T1000 (cell line): ENCODE measurements at places on chromosomes 6 and 20.

DNA sequence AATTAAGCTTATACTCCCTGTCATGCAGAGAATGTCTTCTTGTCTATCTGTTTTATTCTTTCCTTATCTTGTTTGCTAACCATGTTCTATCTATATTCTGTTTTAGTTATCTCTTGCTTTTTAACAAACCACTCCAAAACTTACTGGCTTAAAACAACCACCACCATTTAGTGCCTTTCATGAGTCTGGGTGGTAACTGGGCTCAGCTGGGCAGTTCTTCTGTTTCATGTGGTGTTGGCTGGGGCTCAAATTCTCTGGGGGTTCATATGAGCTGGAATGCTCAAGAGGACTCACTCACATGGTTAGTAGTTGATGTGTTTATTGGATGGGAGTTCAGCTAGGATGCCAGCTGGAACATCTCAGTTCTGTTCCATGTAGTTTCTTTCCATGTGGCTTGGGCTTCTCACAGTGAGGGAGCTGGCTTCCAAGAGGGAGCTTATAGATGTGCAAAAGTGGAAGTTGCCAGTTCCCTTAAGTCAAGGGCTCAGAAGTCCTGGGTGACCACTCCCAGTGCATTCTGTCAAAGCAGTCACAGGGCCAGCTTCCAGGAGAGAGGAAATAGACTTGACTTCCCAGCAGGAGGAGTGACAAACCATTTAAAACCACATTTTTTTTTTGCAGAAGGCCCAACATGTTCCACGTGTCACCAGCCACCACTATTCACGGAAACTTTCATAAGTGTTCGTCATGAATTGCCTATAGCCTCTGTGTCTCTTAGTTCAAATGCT, 70.4 kb downstream of the PLCB4 start:
- DNase-seq: no peak

- no peak for DNase-seq
These were observed 38.7 kb downstream of the STK38 start for GRCh38 chr6:36508532-36508931.

DNA sequence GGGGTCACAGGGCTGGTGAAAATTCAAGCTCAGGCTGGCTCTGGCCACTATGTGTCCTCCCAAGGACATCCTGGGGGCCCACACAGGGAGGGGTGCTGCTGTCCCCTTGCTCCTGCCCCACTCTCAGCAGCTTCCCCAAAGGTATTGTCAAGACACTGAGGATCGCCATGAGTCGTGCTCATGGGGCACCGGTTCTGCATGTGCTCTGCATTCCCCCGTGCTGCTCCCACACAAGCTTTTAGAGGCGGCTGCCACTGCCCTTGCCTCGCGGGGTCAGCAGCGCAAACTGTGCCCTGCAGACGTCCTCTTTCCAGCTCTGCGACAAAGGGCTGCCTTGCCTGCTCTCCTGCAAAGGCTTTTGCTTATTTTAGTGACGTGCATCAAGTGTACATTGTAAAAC, 179.8 kb downstream of the ERMARD start:
- DNase-seq: no peak

DNA sequence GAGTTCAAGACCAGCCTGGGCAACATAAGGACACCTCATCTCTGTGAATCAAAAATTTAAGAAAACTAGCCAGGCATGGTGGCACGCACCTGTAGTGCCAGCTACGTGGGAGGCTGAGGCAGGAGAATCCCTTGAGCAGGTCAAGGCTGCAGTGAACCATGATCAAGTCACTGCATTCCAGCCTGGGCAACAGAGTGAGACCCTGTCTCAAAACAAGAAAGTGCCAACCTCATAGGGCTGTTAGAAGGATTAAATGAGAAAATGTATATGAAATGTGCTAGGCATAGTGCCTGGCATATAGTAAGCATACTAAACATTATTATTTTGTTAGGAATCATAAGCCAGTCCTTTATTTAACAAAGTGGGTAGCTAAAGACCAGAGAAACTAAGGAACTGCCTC, 9.1 kb upstream of the MDGA1 start:
- no peak for DNase-seq

DNA sequence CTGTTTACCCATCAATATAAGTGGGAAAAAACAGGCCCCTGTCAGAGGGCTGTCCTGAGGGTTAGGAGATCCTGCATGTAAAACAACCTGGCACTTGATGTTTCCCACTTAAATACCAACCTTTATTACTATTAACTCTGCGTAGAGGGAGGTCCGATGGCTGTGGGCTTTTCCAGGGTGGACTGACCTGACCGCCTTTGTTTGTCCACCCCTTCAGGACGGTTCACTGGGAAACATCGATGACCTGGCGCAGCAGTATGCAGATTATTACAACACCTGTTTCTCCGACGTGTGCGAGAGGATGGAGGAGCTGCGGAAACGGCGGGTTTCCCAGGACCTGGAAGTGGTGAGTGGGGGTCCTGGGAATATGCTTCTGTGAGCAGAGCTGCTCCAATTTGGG, 47.3 kb downstream of the SASH1 start:
- no peak for DNase-seq

- no peak for DNase-seq
These were observed 25.0 kb downstream of the SIRPA start for GRCh38 chr20:1920252-1920651.

DNA sequence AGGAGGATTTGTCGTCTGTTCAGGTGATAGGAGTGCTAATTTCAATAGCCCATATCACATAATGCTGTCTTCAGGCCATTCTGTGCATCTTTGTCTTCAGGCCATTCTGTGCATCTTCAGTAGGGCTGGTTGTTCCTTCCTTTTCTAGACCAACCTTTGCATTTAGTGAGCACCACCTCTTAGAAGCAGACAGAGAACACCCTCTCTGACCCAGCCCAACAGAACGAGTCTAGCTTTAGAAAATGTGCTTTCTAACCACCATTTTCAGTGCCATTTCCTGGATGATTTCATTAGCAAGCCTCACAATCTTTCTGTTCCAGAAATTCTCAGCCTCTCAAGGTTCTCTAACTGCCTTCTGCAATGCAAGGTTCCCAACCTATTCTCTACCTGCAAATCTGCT, 215.3 kb upstream of the KCNQ5 start:
- no peak for DNase-seq

DNA sequence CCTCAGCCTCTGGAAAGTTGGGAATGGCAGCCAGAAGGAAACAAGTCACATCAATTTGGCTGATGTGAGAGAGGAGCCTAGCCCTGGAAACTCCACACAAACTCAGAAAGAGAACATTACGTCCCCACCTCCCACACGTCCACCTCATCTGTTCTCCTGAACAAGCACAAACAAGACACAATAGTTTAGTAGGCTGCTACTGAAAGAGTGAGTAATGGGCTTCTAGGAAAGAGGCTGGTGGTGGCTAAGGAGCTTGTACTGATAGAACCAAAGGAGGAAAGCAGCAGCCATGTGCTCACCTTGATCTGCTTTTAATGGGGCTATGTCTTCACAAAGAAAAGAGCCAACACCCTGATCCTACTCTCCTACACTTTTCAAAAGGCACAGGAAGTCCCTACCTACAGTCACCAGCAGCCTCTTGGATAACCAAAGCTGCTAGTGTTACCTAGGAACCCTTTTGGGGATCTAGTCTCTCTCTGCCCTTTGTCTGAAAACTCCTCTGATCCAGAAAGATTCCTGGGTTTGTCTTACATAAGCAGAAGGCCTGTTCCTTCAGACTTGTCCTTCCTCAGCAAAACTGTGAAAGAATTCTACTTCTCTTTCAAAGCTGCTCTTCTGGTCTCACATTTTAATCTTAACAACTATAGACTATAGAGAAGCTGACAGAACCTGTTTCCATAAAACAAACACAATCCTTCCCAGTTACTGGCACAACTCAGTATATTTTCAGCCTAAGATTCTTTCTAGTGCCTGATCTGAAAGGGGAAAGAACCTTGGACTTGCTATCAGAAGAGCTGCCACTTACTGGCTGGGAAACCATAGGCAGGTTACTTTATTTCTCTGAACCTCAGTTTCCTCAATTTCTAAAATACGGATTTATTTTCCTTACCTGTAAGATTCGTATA, 3.1 kb downstream of the PLAGL2 start:
- no peak for DNase-seq

- no peak for DNase-seq
These were observed 95.6 kb upstream of the SHLD1 start for GRCh38 chr20:5654557-5654956.

- DNase-seq: no peak
These were observed 7.2 kb upstream of the ABHD12 start for GRCh38 chr20:25397821-25398220.

DNA sequence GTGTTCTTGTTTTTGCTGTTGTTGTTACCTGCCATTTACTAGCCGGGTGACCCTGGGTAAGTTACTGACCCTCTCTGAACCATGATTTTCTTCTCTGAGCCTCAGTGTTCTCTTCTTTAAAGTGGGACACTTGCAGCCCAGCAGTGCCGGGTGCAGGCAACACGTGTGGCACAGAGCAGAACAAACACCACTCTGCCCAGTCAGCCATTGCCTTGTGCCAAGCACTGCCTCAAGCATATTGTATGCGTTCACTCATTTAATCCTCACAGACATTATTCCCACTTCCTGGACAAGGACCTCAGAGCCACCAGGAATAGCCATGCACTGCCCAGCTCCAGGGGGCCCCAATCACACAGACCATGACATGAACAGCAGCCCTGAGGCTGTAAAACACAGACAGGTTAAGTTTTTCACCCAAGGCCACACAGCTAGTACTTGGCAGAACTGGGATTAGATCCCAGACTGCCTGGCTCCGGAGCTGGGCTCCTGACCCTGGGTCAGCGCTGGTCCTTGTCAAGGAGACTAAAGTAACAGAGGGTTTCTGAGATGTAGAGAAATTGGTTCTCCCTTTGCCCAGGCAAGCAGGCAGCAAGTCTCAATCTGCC, 74.0 kb upstream of the PTPN1 start:
- no peak for DNase-seq

GRCh38 chr6:43306086-43306485, 2.5 kb downstream of the CRIP3 start:
- no peak for DNase-seq

DNA sequence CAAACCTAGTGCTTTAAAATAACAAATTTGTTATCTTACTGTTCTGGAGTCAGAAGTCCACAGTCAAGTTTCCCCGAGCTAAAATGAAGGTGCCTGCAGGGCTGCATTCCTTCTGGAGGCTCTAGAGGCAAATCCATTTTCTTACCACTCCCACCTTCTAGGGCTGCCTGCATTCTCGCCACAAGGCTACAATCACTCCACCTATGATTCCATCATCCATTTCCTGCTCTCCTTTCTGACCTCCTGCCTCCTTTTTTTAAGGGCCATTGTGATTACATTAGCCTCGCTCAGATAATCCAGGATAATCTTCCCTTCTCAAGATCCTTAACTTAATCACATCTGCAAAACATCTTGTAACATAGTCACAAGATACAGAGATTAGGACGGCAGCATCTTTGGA, 42.4 kb upstream of the SIRT5 start:
- DNase-seq: no peak

- peak; percentile 82 for DNase-seq
These were observed 54.1 kb downstream of the FGD2 start for GRCh38 chr6:37059344-37060194.

DNA sequence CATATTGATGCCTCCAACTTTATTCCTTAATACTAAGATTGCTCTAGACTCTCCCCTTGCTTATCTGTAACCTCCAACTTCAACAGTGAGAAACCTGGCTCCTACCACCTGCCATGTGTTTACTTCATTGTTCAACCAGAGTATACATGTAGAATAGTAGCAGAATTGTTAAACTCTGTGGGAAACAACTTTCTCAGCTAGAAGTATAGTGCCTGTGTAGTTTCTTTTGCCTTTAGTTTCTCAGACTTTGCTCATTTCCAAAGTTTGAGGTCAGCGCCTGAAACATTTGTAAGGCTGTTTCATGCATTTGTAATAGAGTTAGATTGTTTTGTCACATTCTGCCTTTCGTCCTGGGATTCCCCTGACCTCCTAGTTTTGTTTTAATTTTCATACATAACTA, 34.9 kb upstream of the HECA start:
- DNase-seq: no peak

- DNase-seq: no peak
These were observed 15.7 kb downstream of the CASS4 start for GRCh38 chr20:56427797-56428196.

DNA sequence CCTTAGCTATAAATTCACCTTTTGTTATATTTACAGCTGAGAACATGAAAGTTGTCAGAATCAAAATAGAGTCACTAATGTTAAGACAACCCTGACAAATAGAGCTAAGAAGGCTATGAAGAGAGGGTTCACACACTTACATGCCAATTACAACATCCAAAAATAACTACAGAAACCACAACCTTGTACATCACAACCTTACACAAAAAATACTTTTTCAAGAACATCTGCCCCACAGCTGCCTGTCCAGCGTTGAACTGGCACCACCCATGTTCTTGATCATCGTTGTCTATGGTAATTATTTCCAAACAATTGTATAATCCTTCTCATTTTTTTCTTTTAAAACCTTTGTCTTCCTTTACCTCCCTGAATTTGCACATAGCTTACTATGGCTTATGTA, 231.2 kb upstream of the FKBP1C start:
- DNase-seq: no peak

DNA sequence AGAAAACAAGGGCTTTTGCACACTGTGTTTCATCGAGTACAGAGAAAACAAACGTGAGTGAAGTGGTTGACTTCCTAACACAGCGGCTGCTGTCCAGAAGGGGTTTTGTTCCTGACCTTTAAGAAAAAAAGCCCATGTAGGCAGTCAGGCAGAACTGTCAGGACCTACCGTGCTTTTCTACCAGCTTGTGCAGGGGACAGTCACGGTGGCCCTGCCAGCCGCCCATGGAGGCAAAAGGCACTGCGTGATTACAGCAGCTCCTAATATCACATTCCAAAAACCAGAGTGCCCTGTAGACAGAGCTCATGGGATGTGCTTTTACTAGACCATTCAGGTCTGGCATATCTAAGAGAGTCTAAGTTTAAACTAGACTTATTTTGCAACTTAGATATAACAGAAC, 12.2 kb downstream of the TNFAIP3 start:
- DNase-seq: no peak

GRCh38 chr6:131367206-131367873, 205.7 kb upstream of the ARG1 start:
- no peak for DNase-seq

DNA sequence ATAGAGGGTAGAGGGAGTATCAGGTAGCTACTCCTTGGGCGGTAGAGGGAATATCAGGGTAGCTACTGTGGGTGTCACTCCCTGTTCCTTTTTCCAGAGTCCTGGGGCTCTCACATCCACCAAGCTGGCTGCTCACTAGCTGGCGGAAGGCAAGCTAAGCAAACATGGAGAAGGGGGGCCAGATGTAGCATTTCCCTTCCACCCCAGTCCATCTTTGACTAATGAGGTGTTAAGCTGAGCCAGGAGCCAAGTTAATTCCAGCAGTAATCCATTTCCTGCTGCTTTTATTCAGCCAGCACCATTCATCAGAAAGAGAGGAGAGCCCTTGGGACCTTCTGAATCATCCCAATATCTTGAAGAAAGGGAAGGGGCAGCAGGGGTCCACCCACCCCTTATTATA, 330.0 kb downstream of the ZFAND3 start:
- DNase-seq: no peak

GRCh38 chr6:11155589-11155988, 44.1 kb upstream of the ERVFRD-1 start:
- DNase-seq: no peak
